Pulmonary artery endothelial cell (primary cell): ENCODE measurements at places on chromosomes 12 and 14. TPM values are rescaled to one million over a fixed set of nuclear protein-coding genes. Genes with fewer than 3 reads are reported as not detected.
A peak's percentile ranks its signal among the peaks of the same experiment; 100 is the strongest.

- DNase-seq, result no peak
Measured at GRCh38 chr12:122862110-122862634, 26.9 kb downstream of the HIP1R start.

DNA sequence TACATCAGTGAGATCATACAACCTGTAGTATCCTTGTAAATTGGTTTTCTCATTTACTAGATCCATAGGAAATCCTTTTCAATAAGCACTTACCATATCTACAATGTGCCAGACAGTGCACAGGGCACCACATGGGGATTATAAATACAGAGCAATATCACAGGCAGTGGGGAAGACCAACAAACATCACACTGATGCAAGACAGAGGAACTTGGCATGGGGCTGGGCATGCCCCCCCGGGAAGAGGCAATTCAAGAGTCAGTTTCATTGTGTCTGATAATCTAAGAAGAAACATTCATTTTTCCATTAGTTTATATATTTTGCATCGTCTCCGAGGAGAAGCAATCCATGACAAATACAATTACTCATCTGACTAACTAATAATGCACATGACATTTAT, 16.2 kb downstream of the NT5DC3 start:
- no peak for DNase-seq

- DNase-seq, result no peak
Measured at GRCh38 chr12:50322206-50322605, 38.9 kb upstream of the LIMA1 start.

DNA sequence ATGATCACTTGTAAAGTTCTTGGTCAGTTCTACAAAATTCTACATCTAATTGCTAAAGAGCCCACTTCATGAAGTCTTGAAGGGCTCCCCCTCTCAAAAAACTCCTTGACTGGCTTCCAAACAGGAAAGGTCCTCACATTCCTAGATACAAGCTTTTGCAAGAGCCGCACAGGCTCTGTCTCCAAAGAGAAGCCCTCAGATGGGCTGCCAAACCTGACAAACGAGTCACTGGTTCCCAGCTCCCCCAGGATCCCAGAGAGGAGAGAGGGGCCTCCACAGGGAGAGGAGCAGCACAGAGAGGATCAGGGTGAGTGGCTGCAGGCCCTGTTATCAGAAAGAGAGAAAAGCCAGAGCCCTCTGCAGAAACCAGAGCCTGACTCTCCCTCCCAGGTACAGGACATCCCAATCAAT, 5.8 kb downstream of the NID2 start:
- DNase-seq, result no peak

GRCh38 chr12:52274521-52275120, at the start of gene KRT86:
KRT86 (plus strand) TSS chr12:52274645; CDS start chr12:52301917, 27,272 bp downstream.
- DNase-seq, result no peak

Gene CISTR
- not detected in 2 replicates for total RNA-seq

DNA sequence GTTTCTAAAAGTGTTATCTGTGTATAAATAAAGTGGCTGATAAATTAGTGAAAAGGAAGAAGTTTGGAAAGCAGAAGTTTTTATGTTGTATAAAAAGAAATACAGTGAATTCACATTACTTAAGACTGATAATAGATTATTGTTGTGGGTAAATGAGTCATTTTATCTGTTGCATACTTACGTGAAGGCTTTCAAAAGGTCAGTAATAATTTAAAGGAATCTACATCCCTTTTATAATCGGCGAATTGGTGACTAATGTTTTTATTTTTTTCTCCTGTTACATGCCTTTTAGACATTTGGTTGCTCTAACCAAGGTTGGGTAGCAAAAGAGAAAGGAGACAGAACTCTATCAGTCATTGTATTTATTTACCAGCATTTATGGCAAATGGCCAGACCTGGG, 155.9 kb downstream of the SLC41A2 start:
- DNase-seq, result no peak

DNA sequence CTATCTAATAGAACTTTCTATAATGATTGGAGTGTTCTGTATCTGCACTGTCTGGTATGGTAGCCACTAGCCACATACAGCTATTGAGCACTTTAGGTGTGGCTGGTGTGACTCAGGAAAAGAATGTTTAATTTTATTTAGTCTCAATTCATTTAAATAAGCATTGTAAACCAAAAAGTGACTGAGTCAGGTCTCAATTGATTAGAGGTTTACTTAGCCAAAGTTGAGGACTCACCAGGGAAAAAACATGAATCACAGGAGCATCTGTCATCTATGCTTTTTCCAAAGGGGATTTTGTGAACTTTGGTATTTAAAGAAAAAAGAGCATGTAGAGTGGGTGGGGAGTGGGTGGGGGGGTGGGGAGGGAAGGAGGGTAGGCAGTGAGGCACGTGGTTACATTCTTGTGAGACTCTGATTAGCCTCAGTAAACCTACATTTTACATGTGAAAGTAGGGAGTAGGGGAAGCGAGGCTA, 473.1 kb downstream of the ATP23 start:
- no peak for DNase-seq

Gene LRTM2
- not detected in 2 replicates for total RNA-seq

GRCh38 chr14:48553443-48553842, 878.0 kb upstream of the MDGA2 start:
- DNase-seq, result no peak

DNA sequence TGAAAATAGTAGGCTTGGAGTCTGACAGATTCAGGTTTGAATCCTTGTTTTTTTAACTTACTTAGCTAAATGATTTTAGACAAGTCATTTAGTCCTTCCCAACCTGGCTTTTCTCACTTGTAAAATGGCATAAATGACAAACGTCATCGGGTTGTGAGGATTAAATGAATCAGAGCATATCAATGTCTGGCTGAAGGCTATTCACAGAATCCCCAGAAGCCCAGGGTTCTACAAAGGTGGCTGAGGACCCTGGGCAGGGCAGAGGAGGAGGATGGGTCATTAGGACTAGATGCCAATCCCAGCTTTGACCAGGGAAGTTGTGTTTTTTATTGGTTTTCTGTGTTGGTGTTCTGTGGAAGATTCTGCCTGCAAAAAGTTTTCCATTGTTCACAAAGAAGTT, 7.6 kb upstream of the PTPRB start:
- DNase-seq, result no peak

DNA sequence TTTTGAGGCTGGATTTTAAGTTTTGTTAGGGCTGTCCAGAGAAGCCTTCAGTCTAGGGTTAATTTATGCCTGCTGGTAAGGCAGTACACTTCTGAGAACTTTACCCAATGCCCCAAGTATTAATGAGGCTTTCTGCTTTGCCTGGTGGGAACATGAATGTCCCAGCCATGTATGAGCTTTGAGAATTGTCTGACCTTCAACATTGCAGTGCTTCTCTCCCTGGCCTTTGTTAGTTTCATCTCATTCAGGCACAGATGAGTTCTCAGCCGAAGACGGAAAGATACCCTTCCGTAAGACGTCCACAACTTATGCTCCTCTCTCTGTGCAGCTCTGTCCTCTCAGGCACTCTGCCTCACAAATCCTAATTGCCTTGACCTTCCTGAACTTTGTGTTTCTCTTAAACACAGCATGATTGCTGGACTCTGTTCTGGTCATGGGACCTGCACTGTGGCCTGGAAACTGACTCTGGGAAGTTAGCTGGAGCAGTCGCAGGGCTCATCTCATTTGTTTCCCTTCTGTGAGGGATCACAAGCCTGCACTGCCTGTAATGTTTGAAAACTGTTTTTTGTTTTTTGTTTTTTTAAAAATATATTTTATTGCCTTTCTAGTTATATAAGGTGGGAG, 15.7 kb downstream of the CHPT1 start:
- no peak for DNase-seq

DNA sequence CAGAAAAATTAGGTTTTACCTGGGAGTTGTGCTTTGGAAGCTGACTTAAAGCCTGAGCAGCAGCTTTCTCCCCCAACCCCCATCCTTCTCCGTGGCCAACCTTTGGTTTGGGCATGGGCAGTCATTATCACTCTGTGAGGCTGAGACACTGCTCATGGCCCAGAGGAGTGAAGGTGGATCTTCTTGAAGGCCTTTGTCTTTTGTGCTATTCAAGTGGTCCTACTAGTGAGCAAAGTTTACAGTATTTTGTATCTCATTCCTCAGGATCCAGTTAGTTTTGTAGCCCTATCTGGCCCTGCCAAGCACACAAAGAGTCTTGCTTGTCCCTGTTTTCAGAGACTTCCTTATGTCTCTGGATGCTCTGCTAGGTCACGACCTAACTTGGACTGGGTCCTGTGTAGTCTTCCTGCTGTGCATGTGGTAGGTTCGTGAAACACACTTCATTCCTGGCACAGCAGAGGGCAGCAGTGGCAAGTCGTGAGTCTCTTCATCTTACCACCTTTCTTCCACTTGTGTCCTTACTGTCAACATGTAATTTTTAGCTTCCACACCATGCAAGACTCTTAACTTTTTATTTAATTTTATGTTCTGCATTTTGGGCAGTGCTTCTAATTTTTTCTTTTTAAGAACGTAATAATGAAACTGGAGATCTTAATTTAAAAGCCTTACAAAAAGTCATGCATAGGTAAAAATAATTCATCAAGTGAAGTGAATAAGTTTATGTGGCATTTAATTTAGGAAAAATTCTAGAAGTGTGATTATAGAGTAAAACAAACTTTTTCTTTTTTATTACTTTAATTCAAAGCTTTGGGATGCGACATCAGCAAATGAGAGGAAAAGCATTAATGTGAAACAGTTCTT, 53.7 kb downstream of the APAF1 start:
- DNase-seq, result peak; percentile 8

DNA sequence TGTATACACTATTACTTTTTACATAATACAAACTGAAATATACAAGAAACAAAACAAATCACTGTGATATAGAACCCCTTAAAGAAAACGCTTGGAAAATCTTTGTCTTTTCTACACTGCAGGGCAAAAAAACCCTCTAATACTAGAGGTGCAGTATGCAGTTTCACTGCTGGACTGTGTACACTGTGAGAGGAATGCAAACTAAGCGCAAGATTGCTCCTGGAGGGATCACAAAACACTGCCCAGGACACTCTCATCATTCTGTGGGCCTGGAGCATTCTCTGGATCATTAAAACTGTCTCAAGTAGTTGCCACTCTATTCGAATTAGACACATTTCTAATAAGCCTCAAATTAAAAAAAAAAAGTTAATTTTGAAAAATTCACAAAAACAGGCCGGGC, 217.6 kb downstream of the MED13L start:
- DNase-seq, result no peak

DNA sequence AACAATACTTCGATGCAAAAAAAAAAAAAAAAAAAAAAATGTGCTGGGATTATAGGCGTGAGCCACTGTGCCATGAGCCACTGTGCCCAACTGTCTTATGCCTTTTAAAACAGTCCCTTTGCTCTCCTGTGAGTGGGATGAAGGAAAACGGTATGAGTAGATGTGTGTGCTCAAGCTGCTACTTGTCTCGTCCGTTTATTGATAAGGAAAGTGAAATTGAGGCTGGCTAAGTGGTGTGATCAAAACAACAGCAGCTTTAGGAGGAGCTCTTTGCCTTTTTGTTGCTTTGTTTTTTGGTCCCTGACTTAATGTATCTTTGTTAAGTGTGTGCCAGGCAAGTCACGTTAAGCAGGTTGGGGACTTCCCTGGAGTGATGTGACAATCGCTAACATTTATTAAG, 275.9 kb downstream of the TMEM132C start:
- DNase-seq, result no peak

GRCh38 chr12:16225692-16226091, 51.8 kb downstream of the SLC15A5 start:
- no peak for DNase-seq

Gene FAM222A
- total RNA-seq, result 0.26 and 0.92 TPM in 2 replicates

DNA sequence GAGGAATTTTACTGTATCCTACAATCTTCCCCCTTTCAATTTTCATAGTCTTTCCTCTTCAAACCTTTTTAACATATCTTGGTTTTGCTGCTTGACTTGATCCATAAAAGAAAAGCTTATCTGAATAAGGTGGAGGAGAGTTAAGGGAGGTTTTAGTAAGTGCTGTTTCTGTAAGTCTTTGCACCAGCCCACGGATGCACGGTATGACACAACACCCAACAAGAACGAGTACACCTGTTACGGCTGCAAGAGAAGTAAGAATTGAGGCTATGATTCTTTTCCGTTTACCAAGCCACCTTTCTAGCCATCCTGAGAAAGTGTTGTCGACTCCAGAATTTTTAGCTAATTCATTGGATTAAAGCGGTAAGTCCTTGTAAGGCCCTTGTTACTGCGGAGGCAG, 26.1 kb upstream of the CPNE8 start:
- DNase-seq, result no peak

GRCh38 chr12:3752741-3753486, at the start of gene CRACR2A:
CRACR2A (minus strand) TSS chr12:3753109; CDS start chr12:3696999, 56,110 bp downstream.
- peak; percentile 41 for DNase-seq

DNA sequence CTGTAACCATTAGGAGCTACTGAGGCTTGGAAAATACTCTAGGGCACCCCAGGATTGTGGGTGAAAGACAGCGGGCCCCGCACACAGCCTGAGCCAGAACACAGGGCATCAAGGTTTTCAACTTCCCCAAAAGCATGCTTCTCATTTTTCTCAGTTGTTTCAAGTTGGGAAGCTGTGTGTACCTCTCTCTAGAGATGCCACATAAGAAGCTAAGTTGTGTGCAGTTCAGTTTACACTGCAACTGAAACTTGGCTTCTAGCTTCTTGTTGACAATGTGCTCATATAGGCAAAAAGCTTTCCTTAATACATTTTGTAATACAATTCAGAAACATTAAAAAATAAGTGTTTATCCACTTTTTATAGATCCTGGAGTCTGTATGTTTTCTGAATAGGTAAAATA, 88.1 kb upstream of the PTPRR start:
- DNase-seq, result no peak

DNA sequence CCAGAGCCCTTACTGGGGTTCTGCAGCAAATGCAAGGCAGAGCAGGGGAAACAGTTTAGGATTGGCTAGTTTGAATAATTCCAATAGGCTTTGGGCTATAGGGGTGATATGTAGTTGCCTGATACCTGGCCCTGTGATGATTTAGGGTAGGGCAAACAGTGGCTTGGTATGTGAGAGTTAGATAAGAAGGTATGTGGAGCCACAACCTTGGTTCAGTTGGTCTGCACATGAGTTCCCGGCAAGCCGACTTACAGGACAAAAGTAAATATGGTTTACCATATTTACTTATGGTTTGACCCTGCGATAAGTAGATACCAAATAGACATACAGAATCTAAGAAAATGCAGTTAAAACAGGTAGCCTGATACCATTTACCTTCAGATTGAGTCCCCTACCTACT, 8.3 kb upstream of the CAPRIN2 start:
- DNase-seq, result no peak

- no peak for DNase-seq
Measured at GRCh38 chr14:71705460-71705859, 226.8 kb upstream of the RGS6 start.

- DNase-seq, result peak; percentile 54
Measured at GRCh38 chr12:22275843-22276242, 58.7 kb downstream of the ST8SIA1 start.

GRCh38 chr12:23731035-23731434, 218.4 kb downstream of the SOX5 start:
- no peak for DNase-seq

- no peak for DNase-seq
Measured at GRCh38 chr14:90302529-90303303, 29.0 kb downstream of the NRDE2 start.

- DNase-seq, result no peak
Measured at GRCh38 chr12:88723219-88723618, 142.9 kb upstream of the KITLG start.

Gene ASCL1
- total RNA-seq, result not detected in 2 replicates

GRCh38 chr12:52879394-52880351, 25.2 kb downstream of the KRT8 start:
- DNase-seq, result peak; percentile 71
